ENCODE measurements at places on chromosomes 11 and 22. TPM values are rescaled to one million over a fixed set of nuclear protein-coding genes. Genes with fewer than 3 reads are reported as not detected.

The CCDC15 gene
- 11.7 TPM for total RNA-seq

- DNase-seq = peak; percentile 52
Measured at GRCh38 chr22:42648368-42649245, 585 bp downstream of the CYB5R3 start.

The RFPL1 gene
- not detected for total RNA-seq

The PTPRJ gene
- 28.3 TPM for total RNA-seq

DNA sequence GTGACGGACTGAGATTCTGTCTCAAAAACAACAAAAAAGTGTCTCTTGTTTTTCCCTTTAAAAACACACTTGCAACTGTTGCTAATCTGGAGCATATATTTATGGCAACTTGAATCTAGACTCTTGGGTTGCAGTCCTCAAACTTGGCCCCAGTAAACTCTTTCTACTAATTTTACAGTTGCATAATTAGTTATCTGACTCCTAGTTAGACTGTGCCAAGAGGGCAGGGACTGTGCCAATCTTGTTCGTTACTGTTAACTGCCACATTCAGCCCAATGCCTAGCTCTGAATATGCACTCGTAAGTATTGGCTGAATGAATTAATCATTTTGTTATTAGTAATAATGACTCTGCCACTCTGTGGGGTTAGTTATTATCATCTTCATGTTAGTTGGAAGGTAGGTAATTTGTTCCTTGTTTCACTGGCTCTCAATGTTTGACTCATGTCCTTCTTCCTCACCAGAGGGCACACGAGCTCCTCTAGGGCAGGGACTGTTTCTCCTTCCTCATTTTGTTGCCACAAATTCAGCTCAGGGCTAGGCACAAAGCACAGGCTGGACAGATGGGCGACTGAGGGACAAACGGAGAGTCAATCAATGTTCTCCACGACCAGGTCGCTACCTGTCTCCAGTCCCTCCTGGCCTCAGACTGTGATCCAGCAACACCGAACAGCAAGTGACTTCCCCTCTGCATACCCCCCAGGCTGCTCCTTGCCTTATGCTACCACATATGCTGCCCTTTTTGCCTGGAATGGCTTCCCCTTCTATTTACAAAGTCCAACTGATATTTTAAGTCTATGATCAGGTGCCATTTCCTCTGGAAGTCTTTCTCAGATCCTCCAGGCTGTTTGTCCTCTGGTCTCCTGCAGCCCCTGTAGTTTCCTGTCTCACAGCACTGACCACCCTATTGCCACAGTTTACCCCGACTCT, 9.0 kb downstream of the CLPB start:
- DNase-seq = no peak

The CSKMT gene
- 52.6 TPM for total RNA-seq

DNA sequence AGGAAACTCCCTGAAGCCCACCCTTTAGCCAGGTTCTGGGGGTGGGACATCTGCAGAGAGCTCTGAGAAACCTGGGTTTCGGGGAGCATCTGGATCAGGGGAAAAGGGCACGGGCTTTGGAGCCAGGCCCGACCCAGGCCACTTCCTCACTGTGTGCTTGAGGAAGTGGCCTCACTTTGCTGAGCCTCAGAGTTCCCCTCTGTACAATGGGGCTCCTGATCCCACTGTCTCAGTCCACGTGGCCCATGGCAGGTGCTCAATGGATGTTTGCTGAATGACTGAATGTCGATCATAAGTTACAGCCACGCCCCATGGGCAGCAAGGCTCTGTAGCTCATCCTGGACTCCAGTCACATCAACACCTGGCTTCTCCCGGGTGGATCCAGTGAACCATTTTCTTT, 1.3 kb downstream of the CRYBB3 start:
- DNase-seq = no peak

- DNase-seq = no peak
Measured at GRCh38 chr11:12269446-12270214, 107.7 kb upstream of the PARVA start.

The C11orf42 gene
- total RNA-seq = not detected

The PARVG gene
- 8.6 TPM for total RNA-seq

DNA sequence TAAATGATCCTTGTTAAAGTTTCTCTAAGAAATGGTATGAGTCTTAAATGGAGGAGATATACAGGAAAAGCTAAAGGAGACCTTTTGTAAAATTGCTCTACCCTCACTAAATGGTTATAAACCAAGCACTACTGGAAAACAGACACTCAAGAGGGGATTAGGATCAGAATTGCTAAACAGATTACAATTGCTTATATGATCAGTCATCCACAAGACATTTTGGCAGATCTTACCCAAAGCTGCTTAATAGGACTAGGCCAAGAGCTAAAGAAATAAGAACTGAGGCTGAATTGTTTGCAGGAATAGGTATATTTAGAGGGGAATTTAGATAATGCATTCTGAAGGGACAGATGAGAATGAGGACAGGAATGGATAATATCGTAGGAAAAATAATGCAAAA, 9.5 kb downstream of the HARBI1 start:
- no peak for DNase-seq

- no peak for DNase-seq
Measured at GRCh38 chr11:23413057-23413456, 552.8 kb upstream of the CCDC179 start.

The RIBC2 gene
- total RNA-seq = 0.78 TPM

The CCDC90B gene
- total RNA-seq = 52.8 TPM

- DNase-seq = no peak
Measured at GRCh38 chr11:118411530-118411929, 10.1 kb downstream of the ATP5MG start.

The RIN1 gene
- total RNA-seq = 3.7 TPM

DNA sequence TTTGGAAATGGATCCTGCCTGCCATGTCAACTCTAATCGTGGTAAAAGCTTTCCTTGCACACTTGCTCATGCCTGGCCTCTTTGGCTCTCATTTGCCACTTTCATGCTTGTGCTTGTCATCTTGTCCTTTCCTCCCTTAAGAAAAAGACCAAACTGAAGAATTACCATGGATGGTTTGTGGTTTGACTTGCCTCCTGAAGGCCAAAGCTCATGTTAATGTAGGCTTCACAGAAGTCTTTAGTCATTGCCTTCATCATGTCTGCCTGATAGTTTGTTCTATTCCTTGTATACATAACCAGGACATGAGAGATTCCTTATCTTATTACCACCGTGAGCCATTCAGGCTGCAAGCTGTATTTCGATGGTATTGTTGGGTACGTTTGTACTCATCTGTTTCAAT, 17.3 kb downstream of the TEAD1 start:
- no peak for DNase-seq

GRCh38 chr11:66981976-66982578, 7.0 kb downstream of the C11orf86 start:
- DNase-seq = no peak

DNA sequence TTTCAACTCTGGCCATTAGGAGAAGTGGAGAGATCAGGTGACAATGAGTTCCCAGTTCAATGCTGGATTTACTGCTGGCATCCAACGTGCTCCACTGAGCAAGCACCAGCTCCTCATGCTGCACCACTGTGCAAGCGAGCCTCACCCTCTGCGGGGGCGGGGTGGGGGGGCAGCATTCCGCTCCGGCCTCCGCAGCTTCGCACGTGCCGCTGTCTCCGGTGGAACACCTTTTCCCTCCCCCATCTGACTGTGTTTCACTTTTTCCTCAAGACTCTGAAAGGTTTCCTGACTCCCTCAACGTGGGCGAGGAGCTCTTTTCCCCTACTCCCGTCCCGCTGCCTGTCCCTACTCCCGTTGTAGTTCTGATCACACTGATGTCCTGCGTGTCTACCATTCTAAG, 835 bp upstream of the RHOD start:
- no peak for DNase-seq

DNA sequence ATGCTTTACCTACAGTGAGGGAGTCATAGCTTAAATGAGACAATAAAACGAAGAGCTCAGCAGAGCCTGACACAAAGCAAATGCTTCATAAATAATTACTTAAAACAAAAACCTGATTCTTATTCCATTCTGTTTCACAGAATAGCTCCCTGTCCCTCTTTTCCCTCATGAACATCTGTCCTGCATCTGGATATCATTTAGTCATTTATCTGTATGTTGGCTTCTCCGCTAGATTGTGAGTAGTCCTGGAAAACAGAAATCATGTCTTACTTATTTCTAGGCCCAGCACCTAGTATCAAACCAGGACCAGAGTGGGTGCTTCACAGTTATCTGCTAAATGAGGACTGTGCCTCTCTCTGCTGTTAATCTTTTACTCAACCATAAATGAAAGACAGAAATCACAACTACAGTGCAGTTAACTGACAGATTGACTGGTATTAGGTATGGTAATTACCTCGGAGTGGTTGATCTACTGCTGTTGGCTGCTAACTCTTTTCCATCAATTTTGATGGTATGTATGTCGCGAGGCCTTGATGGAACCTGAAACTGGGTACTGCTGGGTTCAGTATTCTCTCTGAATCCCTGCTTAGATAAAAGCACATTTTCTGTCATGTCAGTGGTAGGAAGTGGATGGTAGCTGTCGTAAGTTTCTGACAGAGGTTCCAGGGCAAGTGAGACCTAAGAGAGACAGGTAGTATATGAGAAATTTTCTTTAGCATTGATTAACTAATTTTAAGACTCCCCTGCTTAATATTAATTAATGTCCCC, 31.5 kb downstream of the C2CD3 start:
- DNase-seq = no peak

DNA sequence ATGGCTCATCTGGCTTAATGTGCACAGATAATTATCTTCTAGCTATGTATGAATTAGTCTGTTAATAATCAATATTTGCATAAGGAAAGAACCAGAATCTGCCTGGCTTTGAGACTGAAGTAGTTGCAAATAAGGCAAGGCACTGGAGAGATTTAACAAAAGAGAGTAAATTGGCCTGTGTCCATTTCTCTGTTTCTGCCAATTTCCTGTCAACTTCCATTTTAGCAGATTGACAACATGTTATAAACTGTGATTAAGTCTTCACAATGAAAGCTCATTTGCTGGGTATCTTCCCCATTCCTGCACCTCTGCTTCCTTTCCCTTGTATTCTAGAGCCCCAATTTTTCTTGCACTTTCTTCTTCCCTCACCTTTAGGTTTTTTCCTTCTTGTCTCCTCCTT, 5.3 kb upstream of the TMEM123 start:
- DNase-seq = no peak

The PATE2 gene
- total RNA-seq = 1.1 TPM

GRCh38 chr22:38513063-38513462, 7.0 kb upstream of the DDX17 start:
- peak; percentile 75 for DNase-seq

DNA sequence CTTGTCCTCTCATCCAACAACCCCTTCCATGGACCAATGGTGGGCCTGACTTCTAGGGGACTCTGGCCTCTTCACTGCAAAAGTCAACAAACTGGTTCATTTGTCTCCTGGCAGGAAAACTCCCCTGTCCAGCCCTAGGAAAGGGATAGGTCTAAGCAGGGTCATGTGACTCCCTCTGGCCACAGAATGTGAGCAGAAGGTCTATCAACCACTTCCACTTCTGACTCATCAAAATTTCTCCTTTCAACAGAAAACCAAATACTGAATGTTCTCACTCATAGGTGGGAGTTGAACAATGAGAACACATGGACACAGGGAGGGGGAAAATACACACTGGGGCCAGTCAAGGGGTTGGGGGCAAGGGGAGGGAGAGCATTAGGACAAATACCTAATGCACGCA, 1.3 kb upstream of the ISX start:
- DNase-seq = no peak

The MTCH2 gene
- 119 TPM for total RNA-seq

- no peak for DNase-seq
Measured at GRCh38 chr11:116698080-116698479, 74.7 kb downstream of the BUD13 start.

DNA sequence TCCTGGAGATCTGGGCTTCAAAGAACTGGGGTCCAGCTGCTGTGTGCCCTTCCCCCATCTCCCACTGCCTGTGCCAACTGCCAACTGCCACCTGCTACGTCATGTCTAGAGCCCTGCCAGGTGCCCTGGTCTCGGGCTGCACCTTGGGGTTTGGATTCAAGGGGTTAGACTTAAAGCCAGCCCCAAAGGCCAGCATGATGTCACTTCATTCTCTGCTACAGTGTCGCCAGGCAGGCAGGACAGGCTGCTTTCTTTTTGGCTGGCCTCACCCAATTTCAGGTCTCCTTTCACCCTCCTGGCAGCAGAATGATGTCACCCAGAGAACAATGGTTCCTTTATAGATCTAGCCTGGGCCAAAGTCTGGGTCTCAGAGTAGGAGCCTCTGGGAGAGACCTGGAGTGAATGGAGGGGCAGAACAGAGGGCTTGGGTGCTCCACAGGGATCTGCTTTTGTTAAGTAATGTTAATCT, 79.5 kb upstream of the CRYBB3 start:
- no peak for DNase-seq

DNA sequence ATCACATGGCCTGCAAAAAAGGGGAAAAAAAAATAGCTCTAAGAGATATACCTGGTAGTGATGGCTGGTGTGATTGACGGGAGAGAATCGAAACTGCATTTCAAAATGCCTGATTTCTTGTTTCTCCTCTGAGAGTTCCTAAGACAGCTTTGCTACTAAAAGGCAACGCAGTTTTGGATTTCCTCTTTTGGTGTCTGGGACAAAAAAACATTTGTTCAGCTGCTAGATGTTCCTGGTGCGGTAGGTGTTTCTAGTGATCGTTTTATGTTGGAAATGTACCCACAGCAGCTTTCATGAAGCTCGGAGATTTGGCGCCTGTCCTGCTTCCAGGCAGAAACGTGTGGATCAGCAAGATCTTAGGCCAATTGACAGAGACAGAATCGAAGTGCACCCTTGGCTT, 18.1 kb downstream of the P2RX3 start:
- no peak for DNase-seq

- DNase-seq = no peak
Measured at GRCh38 chr11:72712841-72713240, 38.6 kb upstream of the PDE2A start.

The RGL4 gene
- 0.89 TPM for total RNA-seq

GRCh38 chr11:64176751-64177150, 9.2 kb upstream of the STIP1 start:
- DNase-seq = peak; percentile 30

DNA sequence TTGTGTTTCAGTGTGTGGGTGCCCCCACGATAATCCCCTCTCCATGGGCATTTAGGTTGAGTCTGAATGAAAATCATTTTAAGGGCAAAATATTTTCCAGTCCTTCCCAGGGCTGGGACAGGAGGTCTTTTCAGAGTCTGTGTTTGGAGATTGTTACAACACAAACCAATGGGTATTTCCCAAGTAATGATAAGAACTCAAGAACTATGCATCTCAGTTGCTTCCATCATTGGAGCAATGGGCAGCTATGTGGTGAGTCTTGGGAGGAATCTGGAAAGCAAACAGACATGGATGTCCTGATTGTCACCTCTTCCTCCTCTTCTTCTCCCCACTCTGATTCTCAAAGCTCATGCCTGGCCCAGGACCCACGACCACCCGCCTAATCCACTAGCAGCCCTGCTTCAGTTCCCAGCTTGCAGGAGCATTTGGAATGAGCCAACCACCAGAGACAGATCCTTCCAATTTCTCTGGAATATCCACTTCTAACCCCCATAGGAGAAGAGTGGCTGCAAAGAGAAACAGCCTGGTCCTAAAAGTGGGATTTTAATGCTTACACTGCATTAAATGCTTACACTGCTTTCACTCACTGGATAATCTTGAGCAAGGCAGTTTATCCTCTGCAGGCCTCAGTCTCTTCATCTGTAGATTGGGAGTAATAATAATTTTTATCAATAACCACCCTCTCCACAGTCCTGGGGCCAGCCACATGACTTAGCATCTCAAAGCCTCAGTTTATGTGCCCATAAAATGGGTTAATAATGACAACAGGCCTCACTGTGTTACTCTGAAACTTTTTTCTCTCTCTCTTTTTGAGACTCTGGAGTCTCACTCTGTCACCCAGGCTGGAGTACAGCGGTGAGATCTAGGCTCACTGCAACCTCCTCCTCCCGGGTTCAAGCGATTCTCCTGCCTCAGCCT, 404.3 kb downstream of the MN1 start:
- no peak for DNase-seq

Data from OCI-LY7 (cell line).